ENCODE measurements at places on chromosomes 7 and 10.
A peak's percentile ranks its signal among the peaks of the same experiment; 100 is the strongest.

GRCh38 chr10:48554656-48555055 is 50.2 kb downstream of the ARHGAP22 start:
- DNase-seq: no peak

- DNase-seq: no peak
Measured at GRCh38 chr10:129870961-129871621, 93.0 kb downstream of the EBF3 start.

DNA sequence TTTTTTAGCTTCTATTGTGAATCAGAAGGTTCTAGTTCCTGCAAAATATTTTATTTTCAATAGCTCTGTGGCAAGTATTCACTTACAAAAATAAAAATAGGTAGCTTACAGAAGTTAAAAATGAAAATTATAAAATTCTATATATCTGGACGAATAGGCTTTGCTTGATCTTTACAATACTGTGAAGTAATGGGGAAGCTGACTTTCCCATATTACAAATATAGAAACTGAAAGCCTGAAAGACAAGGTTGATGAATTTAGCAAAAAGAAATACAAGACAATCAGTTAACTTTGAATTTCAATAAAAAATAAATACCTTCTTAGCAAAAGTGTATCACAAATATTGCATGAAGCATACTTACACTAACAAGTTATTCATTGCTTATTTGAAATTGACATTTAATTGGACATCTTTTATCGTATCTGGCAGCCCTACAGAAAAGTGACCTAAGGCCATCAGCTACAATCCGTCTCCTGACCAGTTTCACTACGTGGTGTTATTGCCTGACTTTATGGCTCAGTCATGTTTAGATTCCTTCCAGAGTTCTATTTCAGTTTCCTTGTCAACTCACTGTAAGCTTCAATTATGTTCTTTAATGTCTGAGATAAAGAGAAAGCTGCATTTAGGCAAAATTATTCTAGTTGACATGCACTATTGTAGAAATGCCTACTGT is 310.5 kb upstream of the HGF start:
- no peak for DNase-seq

- DNase-seq: no peak
Measured at GRCh38 chr10:95535526-95535925, 25.6 kb downstream of the SORBS1 start.

- no peak for DNase-seq
Measured at GRCh38 chr10:124722798-124723783, 21.1 kb downstream of the FAM53B start.

- no peak for DNase-seq
Measured at GRCh38 chr7:107933386-107934013, 42.5 kb downstream of the DLD start.

DNA sequence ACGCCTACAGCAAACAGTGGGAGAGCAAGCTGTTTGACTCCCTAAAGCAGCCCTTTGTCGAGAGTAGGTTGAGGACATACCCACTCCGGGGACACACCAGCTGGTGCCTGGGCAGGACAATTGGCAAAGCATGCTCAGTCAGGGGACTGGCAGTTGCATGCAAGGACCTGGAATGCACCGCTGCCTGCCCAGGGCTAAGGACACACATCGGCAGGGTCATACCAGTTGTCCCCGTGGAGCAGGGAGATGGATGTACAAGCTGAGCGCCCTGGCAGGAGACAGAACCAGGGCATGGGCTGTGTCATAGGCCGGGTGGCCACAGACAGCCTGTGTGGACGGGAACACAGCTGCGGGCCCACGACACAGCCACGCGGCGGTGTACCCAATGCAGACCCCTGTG is 18.3 kb upstream of the ELN start:
- no peak for DNase-seq

DNA sequence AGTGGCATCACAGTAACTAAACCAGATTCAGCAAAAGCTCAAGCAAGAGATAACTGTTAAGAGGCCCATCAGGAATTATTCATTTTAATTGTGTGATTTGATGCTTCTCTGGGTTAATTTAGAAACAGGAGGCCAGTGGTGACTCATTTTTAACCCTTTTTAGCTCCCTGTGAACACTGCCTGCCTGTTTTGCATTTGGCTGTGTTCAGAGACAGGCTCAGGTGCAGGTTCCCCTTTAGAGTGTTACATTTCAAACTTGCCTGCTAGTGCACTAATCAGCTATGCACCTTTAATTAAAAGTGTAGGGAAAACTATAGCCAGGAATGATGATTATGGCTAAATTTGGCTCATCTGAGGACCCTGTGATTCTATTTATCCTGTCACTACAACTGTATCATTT is 6.5 kb downstream of the STAMBPL1 start:
- no peak for DNase-seq

GRCh38 chr7:55133630-55134358 is 115.0 kb downstream of the EGFR start:
- no peak for DNase-seq

GRCh38 chr10:62503872-62504271 is 129.7 kb downstream of the ZNF365 start:
- DNase-seq: no peak

DNA sequence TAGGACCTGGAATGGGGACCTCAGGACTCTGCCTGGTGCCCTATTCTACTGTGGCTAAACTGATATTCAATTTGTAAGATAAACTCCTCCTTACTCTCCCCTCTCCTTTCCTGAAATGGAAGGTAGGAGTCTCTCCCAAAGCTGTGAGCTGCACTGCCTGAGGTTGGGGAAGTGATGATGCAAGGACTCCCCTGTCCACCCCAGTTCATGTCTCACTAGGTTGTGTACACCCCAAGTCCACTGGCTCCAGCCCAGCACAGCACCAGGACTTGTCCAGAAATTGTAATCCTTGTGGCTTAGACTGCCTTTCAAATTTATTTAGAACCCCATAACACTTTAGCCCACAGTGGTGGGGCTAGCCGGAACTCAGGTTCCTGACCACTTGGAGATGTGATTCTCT is 247.2 kb upstream of the CTBP2 start:
- no peak for DNase-seq

GRCh38 chr10:52729271-52730104 is 43.1 kb downstream of the MBL2 start:
- DNase-seq: no peak

- no peak for DNase-seq
Measured at GRCh38 chr10:78688230-78688900, 380.4 kb upstream of the ZMIZ1 start.

GRCh38 chr7:105010504-105011130 is 3.4 kb upstream of the KMT2E start:
- DNase-seq: no peak

- DNase-seq: no peak
Measured at GRCh38 chr7:14233076-14233867, 243.8 kb upstream of the ETV1 start.

- no peak for DNase-seq
Measured at GRCh38 chr7:138359870-138360559, 100.0 kb upstream of the TRIM24 start.

DNA sequence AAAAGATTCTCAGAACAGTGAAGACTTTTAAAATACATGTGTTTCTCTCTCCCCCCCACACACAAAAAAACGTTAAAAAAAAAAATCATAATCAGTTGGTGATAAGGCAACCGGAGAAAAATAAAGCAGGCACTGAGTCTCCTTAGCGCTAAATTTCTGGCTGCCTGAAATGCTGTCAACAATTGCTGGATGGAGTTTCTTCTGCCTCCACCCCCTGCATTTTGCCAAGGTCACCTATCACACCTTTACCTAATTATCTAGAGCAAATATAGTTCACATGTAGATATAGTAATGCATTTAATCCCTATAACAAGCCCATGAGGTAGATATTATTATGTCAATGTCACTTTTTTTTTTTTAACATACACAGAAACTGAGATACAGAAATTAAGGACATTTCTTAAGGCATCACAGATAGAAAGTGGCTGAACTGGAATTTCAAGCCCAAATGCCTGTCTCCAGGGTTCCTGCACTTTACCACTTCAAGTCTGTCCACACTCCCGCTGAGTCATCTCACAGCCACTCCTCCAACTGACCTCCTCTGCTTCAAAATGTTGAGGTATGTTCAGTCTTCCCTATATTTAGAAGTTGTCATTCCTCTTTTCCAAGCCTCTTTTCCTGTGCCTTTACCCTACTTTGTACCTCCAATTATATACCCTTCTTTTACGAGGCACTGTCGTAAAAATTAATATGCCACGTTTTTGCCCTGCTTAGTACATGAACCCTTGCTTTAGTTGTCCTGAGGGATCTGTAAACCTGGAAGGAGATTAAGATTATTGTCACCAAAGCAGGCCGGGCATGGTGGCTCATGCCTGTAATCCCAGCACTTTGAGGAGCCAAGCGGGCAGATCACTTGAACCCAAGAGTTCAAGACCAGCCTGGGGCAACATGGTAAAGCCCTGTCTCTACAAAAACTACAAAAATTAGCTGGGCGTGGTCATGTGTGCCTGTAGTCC is 72.8 kb upstream of the MPP7 start:
- DNase-seq: no peak

GRCh38 chr7:81140252-81140651 is 221.4 kb upstream of the SEMA3C start:
- no peak for DNase-seq

DNA sequence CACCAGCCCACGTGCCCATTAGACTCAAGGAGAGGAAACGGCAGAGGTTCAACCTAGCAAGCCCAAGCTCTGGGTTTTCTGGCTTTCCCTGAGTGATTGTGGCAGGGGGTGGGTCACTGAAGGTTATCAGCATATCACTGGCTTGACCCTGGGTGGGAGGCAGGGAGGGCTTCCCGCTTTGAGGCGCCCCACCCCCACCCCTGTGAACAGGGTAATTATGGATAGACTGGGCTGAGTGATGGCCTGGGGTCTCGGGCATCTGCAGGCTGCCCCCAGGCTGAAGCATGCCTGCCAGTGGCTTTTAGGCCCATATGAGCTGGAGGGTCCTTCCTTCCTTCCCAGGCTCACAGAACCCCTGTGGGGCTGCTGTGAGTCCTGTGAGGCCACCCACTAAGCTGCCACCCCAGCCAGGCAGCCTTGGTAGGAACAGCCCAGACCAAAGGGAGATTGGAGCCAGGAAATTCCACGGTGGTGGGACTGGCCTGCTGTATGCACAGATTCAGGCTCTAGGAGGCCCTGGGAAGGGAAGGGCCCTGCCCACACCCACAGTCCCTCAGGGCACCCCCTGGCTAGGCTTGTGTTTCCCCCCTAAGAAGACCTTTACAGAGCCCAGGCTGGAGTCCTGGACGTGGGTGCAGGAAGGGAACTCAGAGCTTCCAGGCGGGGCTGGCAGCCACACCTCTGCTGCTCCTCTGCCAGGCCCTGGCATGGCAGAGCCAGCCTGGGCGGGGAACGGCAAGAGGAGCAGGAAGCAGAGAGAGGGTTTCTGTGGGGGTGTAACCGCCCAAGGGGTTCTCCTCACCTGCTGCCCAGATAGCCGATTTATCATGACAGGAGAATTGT is 33.1 kb downstream of the GPRIN2 start:
- DNase-seq: no peak

DNA sequence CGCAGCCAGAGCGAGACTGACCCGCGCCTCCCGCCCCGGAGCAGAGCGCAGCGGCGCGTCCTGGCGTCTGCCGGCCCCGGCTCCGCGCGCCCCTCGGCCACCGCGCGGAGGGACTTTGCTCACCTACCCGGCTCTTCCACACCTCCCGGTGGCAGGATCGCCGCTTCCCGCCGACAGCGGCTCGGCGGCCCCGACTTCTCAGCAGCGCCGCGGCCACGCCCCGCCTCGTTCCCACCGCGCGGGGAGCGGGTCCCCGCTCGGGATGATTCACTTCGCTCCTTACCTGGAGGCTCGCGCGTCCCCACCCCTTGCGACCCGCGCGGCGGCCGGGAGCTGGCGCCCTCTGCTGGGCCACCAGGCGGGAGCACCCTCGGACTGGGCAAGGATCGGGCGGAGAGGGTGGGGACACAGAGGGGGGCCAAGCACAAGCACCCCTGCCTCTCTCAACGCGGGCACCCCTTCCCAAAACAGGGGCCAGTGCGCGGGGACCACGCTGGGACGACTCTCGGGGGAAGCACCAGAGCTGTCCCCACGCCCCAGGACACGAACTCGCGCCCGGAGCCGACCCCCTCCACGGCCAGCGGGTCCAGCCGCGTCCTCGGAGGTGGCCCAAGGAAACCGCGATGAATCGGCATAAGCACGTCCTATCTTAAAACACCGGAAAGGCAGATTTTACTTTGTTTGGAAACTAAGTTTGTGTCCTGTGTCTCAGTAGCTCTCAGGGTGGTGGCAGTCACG is 101.0 kb upstream of the SVIL start:
- peak; percentile 98 for DNase-seq

GRCh38 chr10:119871881-119872609 is 598 bp downstream of the MCMBP start:
- no peak for DNase-seq

- DNase-seq: no peak
Measured at GRCh38 chr7:77537136-77537777, at the start of gene PTPN12. TSS of gene PTPN12 (plus strand) at chr7:77537295. CDS start at chr7:77537547, 252 bp downstream.

DNA sequence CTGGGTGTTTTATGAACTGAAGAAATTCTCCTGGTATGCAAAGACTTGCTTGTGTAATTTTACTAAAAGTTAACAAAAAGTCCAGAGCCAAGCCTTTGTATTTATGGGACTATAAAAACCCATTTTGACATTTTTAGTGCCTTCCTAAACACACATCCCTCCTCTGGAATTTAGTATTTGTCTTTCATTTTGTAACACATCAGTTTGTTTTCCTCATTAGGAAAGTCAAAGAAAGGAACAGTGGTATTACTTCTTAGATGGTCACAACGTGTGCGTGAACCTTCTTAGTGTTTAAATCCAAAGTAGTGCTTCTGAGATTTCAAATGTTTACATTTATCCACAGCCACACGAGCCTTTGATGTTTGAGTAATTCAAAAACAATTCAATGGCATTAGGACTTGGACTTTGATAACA is 103.2 kb upstream of the TMEM106B start:
- no peak for DNase-seq

DNA sequence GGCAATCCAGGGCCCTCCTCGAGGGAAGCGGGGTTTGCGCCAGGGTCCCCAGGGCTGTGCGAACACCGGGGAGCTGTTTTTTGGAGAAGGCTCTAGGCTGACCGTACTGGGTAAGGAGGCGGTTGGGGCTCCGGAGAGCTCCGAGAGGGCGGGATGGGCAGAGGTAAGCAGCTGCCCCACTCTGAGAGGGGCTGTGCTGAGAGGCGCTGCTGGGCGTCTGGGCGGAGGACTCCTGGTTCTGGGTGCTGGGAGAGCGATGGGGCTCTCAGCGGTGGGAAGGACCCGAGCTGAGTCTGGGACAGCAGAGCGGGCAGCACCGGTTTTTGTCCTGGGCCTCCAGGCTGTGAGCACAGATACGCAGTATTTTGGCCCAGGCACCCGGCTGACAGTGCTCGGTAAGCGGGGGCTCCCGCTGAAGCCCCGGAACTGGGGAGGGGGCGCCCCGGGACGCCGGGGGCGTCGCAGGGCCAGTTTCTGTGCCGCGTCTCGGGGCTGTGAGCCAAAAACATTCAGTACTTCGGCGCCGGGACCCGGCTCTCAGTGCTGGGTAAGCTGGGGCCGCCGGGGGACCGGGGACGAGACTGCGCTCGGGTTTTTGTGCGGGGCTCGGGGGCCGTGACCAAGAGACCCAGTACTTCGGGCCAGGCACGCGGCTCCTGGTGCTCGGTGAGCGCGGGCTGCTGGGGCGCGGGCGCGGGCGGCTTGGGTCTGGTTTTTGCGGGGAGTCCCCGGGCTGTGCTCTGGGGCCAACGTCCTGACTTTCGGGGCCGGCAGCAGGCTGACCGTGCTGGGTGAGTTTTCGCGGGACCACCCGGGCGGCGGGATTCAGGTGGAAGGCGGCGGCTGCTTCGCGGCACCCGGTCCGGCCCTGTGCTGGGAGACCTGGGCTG is 26.0 kb downstream of the PRSS2 start:
- DNase-seq: no peak

GRCh38 chr7:117630907-117631564 is 151.2 kb downstream of the CFTR start:
- DNase-seq: no peak

- no peak for DNase-seq
Measured at GRCh38 chr10:110815354-110816004, 56.2 kb upstream of the PDCD4 start.

Measured in 8988T (cell line).